ENCODE measurements at places on chromosomes 3 and 15.
A peak's percentile ranks its signal among the peaks of the same experiment; 100 is the strongest.

DNA sequence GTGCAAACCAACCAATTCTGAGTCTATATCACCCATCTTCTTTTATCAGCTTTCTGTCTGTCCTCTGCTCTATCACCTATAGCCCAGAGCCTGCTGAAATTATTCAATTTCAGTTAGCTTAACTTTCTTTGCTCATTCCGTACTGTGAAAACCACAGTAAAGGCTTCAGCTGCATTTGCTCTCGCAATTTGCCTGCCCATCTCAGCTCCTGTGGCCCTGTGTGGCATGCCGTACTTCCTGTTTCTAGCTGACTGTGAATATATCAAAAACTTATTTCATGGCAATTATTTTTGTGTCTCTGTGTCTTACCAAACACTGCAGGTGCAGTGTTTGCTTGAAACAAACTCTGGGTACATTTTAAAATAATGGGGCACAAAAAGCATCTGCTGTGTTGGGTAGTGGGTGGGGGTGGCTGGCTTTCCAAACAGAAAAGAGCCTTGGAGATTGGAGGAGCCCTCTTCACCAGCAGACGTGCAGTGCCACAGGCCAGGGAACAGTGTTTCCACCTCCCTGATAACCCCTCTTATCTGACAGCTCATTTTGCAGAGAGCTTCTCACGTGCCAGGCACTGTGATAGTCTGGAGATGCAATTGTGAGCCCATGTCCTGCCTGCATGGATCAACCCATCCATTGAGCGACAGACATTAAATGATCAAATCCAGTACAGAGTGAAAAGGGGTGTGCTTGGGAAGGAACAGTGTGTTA, 45.2 kb downstream of the GASK1A start:
- peak; percentile 44 for DNase-seq

DNA sequence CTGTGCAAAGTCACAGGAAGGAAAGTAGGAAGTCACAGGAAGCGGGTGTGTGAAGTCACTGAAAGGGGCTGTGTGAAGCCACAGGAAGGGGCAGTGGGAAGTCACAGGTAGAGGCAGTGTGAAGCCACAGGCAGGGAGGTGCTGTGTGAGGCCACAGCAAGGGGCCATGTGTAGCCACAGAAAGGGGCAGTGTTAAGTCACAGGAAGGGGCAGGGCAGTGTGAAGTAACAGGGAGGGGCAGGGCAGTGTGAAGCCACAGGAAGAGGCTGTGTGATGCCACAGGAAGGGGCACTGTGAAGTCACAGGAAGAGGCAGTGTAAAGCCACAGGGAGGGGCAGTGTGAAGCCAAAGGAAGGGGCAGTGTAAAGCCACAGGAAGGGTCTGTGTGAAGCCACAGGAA, 36.5 kb downstream of the GASK1A start:
- DNase-seq: no peak

- peak; percentile 26 for DNase-seq
Observed at GRCh38 chr3:28317438-28318022, 31.0 kb upstream of the ZCWPW2 start.

GRCh38 chr3:25894101-25894500, 104.2 kb downstream of the OXSM start:
- DNase-seq: no peak

DNA sequence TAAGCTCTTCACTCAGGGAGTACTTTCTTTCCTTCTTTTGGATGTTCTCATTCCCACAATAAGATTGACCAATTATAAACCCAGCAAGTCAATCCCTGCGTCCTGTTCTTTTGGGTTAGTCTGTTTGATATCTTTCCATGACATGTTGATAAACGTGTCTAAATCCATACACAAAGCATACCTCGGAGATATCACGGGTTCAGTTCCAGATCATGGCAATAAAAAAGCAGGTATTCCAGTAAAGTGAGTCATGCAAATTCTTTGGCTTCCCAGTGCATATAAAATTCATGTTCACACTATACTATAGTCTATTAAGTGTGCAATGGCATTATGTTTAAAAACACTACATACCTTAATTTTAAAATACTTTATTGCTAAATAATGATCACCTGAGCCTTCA, 667.7 kb downstream of the MAGI1 start:
- DNase-seq: no peak

GRCh38 chr15:101827257-101827656, 15.3 kb downstream of the OR4F15 start:
- no peak for DNase-seq

DNA sequence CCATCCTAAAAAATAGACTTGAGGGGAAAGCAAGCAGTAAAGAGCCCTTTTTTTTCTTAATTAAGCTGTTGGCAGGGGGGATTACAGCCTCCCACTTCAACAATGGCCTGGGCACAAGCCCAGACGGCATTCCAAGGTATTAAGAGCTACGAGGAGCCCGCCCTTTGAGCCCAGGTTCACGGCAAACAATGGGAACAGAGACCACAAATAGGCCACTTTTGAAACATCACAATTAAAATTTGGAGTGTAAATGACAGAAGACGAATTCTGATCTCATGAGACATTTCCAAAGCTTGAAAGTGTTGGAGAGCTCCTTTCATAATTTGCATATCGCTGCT, 8.9 kb downstream of the CHSY1 start:
- DNase-seq: no peak

DNA sequence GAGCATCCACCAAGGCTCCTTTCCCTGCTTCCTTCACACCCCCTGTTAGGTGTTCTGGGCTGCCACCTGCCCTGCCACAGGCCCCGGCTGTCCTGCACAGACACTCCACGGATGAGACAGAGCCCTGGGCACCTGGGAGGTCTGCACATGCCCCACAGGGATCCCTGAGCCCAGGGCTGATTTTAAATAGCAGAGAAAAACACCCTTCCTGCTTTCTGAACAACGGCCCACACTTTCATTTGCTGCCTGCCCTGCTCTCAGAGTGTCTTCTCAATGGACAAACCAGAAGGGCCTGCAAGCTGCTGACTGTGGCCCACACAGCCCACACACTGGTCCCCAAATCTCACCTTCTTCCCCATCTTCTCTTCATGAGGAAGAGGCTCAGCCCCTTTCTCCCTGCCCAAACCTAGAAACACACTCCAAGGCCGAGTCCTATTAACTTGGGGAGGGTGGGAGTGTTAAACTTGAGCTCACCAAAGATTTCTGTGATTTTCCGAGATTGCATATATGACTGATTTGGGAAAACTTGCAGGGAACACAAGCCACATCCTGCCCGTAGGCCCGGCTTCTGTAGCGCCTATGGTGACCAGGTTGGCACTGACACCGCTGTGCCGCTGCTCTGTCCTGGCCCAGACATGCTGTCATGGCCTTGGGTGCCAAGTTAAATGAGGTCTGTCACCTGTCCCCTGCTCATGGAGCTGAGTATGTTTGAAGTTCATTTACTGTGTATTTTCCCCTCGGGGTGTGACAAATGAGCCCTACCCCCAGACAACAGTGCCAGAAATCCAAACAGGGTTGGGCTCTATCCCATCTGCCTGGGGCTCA, 47.2 kb upstream of the KLF13 start:
- DNase-seq: peak; percentile 15

GRCh38 chr3:184832903-184833302, 20.9 kb downstream of the VPS8 start:
- DNase-seq: no peak

DNA sequence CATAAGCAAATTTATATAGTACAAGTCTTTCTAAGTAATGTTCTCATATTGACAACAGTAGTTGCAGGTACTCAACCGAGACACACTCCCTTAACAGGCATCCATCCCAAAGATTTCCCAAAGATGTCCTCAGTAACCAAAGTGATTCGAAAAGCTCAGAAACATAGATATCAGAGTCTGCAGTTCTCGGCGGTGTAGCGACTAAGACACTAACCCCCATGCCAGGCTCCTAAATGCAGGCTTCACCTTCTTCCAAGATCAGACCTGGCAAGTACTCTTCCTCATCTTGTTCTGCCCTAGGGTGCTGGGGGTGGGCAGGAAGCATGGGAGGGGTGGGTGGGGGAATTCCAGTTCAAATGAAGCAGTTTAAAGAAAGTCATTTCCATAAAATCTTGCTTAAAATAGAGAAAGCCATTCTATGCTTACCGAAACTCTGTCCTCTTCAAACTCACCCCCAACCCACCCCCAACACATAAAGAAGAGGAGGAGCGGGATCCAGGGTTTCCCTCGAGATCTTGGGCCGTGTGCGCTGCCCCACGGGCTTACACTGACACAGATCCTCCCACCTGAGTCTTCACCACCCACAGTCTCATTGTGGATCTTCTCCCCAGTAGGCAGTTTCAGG, 59.0 kb upstream of the BCL6 start:
- no peak for DNase-seq

GRCh38 chr3:50193286-50193685, 1.9 kb downstream of the GNAT1 start:
- DNase-seq: no peak

- no peak for DNase-seq
Observed at GRCh38 chr3:59424268-59425010, 374.6 kb upstream of the CFAP20DC start.

- no peak for DNase-seq
Observed at GRCh38 chr3:159723295-159723694, 265.3 kb upstream of the IL12A start.

- no peak for DNase-seq
Observed at GRCh38 chr3:46489381-46489780, 8.4 kb upstream of the RTP3 start.

GRCh38 chr3:149701977-149702350, 44.1 kb upstream of the WWTR1 start:
- no peak for DNase-seq

GRCh38 chr3:85037203-85037602, 78.4 kb downstream of the CADM2 start:
- DNase-seq: no peak

DNA sequence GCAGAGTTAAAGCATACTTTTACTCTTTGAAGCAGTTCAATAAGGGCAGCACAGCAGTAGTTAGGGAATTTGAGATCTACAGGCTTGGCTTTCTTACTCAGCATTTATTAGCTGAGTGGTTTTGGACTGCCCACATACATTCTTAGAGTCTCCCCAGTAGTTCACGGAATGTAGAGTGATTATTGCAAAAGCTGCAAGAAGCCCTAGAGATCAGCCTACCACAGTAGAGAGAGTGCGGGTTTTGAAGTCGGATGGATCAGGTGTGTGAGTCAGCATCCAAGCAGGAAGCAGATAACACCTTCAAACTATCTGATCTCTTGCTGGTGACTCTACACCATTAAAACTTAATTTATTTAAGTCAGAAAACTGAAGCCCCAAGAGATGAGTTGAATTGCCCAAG, 171.9 kb downstream of the SYNPR start:
- DNase-seq: no peak

DNA sequence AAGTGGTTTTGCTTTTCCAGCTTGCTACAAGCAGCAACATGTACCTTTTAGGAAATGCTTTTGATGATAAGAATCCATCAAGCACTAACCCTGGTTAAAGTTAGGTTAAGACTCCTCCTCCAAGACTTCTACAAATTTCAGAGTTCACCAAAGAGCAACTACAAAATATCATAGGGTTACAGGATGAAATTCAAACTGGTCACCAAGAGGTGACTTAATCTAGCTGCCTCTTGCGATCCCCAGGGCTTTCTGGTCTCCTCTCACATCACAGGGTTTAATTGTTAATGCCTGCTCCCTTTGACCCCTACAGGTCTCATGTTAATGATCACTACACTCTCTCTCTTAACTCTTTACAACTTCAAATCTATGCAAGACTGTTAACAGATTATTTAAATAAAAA, 66.5 kb downstream of the DPH6 start:
- no peak for DNase-seq

GRCh38 chr3:192917028-192917403, 640 bp downstream of the MB21D2 start:
- DNase-seq: peak; percentile 49

DNA sequence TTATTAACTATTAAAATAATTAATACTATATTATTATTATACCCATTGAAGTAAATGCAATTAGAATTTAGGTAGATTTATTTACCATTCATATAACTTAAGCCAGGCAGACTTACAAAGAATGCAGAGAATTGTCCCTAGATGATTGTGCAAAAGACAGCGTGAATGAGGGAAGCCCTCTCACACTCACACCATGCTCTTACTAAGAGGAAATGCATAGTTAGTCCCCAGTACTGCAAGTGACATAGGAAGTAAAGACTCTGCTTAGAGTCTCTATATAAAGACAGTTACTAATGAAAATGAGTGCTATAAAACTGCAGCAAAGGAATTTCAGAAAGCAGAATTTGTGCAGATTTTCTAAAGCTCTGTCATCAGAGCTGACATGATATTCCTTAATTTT, 270.4 kb downstream of the ZBBX start:
- DNase-seq: no peak

GRCh38 chr3:187590861-187591576, 79.2 kb downstream of the SST start:
- no peak for DNase-seq

GRCh38 chr3:10551821-10552630, 46.6 kb upstream of the ATP2B2 start:
- DNase-seq: peak; percentile 90

GRCh38 chr15:89330881-89331595, 3.6 kb downstream of the POLG start:
- DNase-seq: no peak

DNA sequence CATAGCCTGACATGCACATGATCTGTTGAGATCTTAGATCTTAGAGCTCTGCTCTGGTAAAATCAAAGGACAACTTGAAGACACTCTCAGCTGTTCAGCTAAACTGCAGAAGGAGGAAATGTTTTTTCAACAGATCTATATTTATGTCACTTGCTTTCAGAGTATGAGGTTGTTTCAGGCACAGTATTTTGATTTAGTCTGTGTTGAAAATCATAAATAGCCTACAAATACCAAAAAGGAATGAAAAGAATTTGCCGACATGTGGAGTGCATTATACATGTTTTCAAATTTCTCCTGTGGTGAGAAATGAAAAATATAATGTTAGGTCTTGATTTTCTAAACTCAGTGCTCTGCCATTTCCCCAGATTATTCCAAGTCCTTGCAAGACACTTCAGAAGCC, 1118.4 kb downstream of the TBL1XR1 start:
- no peak for DNase-seq

GRCh38 chr15:45093013-45093412, 21.0 kb downstream of the DUOX2 start:
- DNase-seq: no peak

DNA sequence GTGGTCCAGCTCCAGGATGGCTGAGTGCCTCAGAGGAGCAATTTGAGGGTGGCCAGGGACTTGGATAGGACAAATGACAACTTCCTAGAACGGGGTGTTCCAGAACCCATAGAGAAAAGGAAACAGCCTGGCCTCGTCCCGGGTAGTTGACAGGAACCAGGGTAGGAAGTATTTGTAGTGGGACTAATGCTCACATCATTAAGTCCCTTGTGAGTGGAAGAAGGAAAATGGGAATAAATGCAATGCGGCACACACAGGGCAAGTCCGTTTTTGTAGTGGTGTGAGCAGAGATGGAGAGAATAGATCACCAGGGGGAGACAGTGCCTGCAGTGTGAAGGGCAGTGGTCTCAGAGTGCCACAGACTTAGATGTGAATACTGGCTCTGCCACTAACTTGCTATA, 19.6 kb downstream of the TIMP4 start:
- DNase-seq: peak; percentile 31

- no peak for DNase-seq
Observed at GRCh38 chr3:39000008-39000450, 51.7 kb downstream of the SCN11A start.

- no peak for DNase-seq
Observed at GRCh38 chr3:143412084-143412483, 292.5 kb downstream of the CHST2 start.

GRCh38 chr3:154398084-154398967, 31.7 kb downstream of the GPR149 start:
- DNase-seq: no peak
